ENCODE measurements at places on chromosomes 12 and 14.

DNA sequence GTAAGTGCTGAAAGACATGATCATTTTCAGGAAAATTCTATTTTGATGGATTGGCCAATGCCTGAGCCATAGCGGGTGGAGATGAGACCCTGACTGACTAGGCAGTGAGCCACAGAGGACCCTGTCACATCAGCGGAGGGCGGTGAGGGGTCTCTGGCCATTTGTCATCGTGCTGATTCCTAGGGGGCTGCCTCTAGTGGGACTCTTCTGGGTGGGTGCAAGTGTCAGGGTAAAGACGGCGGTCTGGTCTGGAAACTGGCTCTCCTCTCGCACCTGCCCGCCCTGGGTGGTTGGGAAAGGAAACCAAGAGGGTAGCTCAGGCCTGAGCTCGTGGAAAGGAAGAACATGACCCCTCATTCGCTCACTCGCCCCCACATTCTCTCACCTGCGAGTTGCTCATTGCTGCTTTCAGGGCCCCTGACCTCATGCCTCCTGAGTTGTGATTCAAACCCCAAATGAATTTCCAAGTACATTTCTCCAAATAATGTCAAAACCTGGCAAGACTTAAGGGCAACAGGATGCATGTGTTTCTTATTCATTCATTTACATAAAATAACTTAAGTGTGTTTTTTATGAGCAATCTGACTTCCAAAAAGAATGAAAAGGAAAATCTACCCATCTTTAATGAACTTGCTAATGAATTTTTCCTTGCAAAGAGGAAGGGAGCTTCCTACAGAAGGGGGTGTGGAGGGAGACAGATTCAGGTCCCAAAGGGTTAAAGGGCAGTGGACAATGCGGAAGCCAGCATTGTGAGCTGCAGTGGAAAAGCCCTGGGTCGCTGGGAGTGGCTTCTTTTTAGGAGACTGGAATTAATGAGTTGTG, 12.8 kb downstream of the MEG3 start:
- DNase-seq = no peak

DNA sequence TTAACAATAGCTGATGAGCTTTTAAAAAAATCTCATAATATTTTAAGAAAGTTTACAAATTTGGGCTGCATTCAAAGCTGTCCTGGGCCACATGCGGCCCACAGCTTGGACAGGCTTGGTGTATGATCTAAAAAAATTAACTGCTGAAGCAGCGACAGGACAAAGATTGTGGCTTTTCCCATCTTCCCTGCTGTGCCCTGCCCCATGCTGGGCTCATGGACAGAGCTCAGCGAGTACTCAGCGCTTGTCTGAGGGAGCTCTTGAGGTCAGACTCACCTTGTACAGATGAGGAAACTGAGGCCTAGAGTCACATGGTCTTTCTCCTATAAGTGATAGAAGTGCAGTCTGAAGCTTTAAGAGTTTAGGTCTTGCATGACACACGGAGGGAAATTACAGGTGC, 15.0 kb downstream of the EVL start:
- DNase-seq = no peak

DNA sequence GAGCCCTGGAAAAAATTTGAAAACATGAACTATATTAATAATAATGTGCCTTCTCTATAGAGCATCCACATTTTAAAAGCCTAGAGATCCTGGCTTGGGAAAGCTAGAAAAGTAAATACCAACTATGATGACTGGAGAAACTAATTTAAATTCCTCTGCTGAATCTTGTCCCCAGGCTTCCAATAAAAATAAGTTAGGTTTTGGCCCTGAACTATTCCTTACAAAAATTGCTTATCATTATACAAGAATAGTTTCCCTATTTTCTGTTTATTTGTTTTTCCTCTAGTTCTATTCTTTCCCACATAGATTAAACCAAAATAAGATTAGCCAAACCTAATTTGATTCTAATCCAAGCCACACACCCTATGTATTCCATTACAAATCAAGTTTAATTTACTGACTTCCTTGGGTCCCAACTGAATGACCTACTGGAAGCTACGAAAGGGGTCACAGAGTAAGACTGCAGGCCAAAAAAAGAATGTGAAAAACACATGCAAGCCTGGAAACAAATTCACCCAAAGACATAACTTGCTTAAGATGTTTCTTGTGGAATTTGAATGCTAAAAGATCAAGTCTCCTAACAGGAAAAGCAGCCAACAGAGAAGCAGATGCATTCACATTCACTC, 133.0 kb downstream of the PAWR start:
- DNase-seq = no peak

- DNase-seq = peak; percentile 23
Measured at GRCh38 chr12:47744005-47744651, 14.6 kb downstream of the RAPGEF3 start.

DNA sequence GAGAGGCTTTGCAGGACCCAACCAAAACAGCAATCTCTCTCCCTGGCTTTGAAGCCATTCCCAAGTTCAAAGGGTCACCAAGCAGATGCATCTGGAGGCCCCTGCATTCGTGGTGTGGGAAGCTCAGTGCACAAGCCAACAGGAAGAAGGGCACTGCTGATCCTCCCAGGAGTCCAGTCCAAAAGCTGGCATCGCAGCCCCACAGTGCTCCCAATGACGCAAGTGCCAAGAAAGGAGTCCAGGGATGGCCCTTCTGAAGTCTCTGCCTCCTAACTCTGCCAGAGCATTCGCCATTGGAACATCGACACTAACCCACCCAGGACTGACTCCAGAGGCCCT, 25.1 kb downstream of the PXN start:
- no peak for DNase-seq

GRCh38 chr12:90028635-90029051, 320.0 kb upstream of the ATP2B1 start:
- DNase-seq = no peak

- no peak for DNase-seq
Measured at GRCh38 chr14:66022526-66022925, 463.6 kb upstream of the CCDC196 start.

DNA sequence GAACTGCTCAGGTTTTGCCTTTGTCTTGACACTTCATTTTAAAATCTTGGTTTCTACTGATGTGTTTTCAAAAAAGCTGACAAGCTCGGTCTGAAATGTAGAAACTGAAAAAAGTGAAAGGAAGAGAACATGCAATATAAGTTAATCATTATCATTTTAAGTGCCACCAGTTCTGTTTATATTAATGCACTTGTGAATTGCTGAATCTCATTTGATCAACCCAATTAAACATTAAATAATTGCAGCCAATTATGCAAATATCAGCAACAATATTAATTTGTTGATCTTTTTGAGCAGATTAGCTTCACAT, 133.8 kb downstream of the BCAT1 start:
- no peak for DNase-seq

GRCh38 chr12:53068811-53069585, 10.2 kb downstream of the SPRYD3 start:
- DNase-seq = no peak

GRCh38 chr12:8913702-8914032, 642 bp upstream of the PHC1 start:
- DNase-seq = no peak

DNA sequence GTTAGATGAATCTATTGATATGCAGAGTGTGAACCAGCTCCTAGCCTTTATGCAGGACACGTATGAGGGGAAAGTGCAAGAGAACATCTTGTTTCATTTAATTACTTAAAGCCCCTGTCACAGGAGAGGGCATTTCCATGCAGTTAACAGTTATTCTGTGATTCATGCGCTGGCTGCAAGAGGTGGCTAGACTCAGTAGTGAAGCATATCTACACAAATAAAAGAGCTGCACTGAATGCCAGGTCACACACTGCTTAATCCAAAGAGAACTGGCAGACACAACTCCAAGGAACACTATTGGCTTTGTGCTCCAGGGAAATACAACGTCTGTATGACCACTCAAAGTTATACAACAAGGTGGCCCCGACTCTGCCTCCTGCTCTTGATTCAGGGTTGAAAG, 394.1 kb downstream of the C12orf75 start:
- no peak for DNase-seq

DNA sequence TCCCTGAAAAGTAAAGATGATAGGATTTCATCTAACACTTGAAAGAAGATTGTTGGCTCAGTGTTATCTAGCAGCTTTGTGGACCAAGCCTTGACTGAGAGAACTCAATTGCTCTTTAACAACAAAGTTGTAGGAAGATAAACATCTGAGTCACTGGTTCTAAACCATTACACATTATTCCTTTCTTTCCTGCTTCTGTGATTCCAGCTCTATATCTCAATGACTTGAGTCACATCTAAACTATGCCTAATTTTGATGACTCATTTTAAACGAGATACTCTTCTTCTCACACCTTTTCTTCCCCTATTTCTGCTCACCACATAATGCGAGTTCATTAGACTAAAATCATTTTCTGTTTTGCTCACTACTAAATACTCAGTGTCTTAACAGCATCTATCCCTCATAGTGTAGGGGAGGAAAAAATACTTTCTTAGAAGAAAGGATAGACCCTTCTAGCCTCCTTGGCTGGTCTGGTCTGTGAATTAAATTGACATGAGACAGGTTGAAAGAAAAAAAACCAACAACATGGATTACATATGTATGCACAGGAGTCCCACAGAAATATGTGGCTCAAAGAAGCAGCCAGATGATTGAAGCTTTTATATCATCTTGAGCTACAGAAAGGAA, 201.4 kb downstream of the C12orf50 start:
- no peak for DNase-seq

- no peak for DNase-seq
Measured at GRCh38 chr12:98154850-98155249, 360.5 kb upstream of the TMPO start.

DNA sequence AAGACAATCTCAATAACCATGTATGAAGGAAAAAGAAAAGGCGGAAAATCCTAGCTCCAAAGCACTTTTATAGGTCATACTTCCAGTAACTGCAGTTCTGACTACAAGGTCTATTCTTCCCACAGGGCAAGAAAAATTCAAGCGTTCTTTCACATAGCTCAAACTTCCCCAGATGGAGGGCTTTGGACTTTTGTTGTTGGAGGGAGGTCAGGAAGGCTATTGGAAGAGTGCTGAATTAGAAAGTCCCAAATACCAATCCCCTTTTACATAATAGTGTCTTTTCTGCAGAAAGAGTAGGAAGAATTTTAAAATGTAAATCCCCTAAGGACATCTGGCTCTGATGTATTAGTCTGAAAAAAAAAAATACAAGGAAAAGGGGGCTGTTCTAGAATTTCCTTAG, 309.4 kb downstream of the MDGA2 start:
- no peak for DNase-seq

DNA sequence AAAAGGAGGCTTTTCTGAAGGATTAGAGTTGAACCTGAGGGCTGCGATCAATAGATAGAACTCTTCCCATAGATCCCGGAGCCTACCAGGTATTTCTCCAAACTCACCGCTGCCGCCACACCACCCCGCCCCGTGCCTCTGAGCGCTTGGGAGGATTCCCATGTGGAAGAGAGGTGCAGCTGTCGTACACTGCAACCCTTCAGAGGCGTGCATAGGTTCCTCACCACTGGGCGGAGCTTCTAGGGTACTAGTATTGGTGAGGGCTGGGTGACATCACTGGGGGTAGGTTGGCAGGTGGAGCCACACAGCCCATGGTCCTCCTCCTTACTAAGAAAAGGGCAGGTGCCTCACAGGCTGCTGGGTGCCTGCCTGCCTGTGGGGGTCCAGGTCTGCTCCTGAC, 127.0 kb downstream of the TSPAN9 start:
- DNase-seq = no peak

DNA sequence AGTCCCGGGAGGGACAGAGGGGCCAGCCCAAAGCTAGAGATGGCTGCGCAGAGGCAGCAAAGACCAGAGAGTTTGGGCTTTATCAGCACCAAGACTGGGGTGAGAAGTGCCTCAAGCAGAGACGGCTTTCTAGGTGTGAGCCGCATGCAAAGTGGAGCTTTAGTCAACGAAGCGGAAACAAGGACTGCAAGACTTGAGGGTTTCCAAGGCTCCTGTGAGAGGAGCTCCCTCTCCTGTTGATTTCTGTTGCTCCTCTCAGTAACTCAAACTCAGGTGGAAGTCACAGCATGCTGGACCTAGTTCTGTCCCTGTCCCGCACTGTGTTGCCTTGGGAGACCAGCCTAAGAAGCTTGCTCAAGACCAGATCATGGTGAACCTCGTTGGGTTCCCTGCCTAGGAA, 327.8 kb downstream of the MED13L start:
- DNase-seq = no peak

DNA sequence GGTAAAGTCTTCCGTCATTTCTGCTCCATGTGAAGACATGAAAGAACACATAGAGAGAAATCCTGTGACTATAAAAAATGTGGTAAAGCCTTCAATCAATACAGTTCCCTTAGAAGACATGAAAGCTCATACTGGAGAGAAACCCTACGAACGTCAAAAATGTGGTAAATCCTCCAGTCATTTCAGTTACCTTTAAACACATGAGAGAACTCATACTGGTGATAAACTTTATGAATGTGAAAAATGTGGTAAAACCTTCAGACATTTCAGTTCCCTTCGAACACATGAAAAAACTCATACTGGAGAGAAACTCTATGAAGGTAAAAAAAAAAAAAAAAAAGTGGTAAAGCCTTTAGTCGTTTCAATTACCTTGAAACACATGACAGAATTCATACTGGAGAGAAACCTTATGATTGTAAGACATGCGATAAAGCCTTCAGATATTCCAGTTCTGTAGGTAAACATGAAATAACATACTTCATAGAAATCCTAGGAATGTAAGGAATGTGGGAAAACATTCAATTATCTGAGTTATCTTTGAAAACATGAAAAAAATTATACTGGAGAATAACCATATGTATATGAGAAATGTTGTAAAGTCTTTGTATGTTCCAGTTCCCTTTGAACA, 60.4 kb downstream of the MAP4K5 start:
- no peak for DNase-seq

DNA sequence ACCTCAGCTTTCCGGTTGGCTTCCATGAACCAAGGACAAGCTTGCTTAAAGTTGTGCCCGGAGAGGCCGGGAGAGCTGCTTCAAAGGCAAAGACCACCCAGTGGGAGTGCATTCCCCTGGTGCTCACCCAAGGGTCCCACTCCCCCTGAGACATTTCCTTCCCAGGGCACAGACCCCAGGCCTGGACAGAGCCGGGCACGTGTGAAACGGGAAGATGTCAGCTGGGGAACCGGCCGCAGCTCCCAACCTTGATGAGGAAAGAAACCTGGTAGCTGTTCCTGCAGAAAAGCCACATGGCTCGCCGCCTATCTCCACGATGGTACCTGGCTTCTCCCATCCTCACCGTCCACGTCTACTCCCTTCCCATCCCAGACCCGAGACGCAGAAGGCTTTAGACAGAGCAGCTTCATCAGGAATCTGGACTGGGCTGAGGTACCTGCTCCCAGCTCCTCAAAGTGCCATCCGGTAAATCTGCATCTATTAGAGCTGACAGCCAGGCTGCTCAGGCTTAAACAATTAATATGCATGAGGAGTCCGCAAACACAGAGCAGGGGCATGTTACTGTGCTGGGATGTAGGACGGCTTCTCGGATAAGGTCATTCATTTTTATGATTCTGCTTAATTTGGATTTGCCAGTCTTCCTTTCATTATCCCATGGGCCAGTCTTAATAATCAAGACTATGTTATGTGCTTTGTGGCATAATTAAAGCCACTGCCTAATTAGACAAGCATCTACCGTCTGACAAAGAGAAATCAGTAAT, 53.1 kb downstream of the GALNT9 start:
- no peak for DNase-seq

GRCh38 chr12:19075711-19076340, 53.7 kb upstream of the PLEKHA5 start:
- no peak for DNase-seq

All from suppressor macrophage (primary cell).